ENCODE measurements at places on chromosomes 11 and 22.

DNA sequence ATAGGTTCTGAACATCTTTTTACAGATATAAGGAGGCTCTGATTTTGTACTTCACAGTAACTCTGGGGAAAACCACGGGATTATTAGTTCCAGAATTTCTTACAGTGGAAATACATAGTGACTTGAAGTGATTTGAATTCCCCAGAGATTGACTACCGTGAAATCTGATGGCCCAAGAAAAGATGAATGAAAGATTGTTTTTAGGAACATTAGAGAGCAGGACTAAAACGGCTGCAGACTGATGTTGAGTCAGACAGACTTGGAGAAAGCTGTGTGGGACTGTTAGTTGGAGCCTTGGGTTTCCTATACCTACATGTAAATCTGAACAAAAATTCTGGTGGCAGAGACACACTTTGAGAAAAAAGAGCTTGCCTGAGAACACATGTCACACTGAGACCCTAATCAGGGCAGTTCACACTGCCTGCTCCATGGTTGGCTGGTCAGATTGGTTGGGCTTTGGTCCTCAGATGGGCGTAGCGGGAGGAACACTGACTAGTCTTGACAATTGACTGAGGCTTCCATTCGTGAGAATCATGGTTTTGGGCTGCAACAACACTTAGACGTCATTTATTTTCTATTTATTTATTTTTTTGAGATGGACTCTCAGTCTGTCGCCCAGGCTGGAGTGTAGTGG is 6.8 kb downstream of the PPP6R3 start:
- DNase-seq, result no peak

DNA sequence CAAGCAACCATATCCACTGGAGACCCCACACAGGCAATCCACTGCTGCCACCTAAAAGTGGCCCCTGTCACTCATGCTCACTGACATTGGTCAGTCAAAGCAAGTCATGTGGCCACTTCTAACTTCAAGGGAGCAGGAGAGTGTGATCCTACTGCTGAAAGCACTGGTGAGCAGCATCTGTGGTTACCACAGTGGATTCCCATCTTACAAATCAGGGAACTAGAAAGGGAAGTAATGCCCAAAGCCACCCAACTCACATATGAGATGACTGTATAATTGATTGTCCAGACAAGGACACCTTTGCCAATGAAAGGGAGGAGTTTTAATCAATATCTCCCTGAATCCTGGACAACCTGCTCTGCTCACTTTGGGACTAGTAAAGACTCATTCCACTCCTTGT is 17.7 kb downstream of the RCN1 start:
- no peak for DNase-seq

DNA sequence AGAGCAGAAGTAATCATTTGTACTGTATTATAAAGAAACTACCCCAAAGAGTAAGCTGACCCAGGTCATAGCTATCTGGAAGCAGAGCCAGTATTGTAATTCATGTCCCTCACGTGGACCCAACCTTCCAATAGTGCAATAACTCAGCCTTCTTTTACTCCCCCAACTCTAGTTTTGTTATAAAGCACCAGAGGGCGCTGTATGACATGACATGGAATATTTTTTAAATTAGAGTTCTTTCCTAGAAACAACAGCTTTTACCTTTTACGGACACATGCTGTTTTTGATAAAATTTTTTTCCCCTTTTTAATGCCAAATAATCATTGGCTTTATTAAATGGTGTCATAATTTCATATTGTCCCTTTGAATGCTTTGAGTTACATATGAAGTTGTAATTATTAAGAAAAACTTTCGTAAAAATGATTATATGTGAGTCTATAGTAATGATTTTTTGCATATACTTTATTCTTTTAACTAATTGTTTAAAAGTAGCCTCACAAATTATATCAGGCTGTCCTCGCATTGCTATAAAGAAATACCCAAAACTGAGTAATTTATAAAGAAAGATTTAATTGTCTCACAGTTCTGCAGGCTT is 76.9 kb downstream of the DKK3 start:
- peak; percentile 2 for DNase-seq

- DNase-seq, result peak; percentile 3
These were observed 53.2 kb downstream of the ALX4 start for GRCh38 chr11:44256673-44257291.

DNA sequence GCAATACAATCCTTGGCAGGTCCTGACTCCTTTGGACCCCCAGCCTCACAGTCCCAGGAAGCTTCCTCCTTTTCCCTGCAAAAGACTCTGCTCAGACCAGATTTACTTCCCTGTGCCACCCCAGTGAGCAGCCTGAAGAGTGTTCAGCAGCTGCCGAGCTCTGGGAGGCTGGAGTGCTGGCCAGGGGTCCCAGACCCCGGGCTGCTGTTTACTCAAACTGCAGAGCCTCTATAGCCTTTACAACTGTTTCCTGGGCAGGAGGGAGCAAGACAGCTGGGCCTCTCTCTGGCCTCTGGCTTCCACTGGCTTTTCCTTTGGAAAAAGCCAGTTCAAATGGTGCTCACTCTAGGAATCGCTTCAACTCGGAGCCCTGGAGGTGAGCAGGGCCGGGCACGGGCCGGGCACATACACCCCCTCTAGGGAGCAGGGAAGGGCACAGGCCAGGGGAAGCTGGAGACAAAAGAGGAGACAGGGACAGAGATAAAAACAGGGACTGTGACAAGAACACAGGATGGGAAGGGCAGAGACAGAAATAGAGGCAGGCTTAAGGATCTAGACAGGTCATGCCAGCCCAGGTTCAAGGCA is 932 bp downstream of the IRAG1 start:
- DNase-seq, result no peak

DNA sequence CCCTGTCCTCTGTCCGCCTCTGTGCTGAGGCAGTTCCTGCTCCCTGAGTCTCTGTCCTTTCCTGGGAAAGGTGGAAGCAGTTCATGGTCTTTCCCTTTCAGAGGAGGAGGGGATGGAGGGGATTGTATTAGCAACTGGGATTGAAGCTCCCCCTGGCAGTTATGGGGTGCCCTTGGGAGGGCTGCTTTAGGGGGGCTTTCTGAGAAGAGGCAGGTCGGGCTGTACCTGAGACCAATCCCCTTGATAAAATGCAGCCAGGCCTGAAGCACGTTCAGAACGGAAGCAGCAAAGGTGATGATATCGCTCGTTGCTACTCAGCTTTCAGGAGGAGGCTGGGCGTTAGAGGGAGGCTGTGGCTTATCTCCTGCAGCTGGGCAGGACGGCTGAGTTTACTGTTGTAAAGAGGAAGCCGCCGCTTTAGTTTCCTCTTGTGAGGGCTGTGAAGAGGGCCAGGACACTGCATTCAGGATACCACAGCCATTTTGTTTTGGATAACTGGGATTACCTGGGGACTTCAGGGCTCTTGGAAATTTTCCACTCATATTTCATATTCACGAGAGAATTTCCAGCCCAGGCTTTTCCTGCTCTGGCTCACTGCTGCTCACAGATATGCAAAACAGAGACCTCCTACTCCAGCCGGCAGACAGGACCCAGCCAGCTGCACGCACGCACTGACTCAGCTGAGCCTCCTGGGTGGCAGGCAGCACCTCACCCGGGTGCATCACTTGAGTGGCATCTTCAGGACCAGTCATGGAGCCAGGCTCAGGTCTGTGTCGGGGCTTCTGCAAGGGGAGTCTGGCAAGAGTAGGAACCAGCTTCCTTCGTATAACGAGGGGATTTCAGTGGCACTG is 798 bp downstream of the AMPD3 start:
- peak; percentile 79 for DNase-seq
